ENCODE measurements at places on chromosomes 1 and 21.

GRCh38 chr1:228977741-228978140 lies 242.5 kb downstream of the RHOU start:
- DNase-seq, result no peak

DNA sequence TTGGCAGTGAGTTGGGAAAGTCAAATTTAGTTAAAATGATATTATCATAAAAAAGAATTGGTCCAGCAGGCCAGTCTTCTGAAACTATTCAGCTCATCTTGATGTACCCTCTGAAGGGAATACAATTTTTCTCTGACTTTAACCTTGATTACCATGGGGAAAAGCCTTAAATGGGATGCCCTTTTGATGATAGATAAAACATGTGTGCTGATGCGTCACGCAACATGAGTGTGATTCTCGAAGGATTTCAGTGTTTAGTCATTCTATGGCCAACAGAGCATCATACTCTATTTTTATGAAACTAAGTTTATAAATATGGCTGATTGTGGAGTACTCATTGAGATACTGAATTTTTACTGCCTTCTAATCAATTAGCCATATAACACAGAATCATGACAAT lies 171.5 kb downstream of the ZNF281 start:
- no peak for DNase-seq

GRCh38 chr1:155591770-155592169 lies 18.2 kb upstream of the MSTO1 start:
- DNase-seq, result no peak

- DNase-seq, result no peak
These were observed 59.9 kb upstream of the B3GALT5 start for GRCh38 chr21:39552856-39553255.

- no peak for DNase-seq
These were observed 196.5 kb upstream of the POU3F1 start for GRCh38 chr1:38243106-38243505.

GRCh38 chr1:64302971-64303370 lies 99.5 kb downstream of the UBE2U start:
- no peak for DNase-seq

DNA sequence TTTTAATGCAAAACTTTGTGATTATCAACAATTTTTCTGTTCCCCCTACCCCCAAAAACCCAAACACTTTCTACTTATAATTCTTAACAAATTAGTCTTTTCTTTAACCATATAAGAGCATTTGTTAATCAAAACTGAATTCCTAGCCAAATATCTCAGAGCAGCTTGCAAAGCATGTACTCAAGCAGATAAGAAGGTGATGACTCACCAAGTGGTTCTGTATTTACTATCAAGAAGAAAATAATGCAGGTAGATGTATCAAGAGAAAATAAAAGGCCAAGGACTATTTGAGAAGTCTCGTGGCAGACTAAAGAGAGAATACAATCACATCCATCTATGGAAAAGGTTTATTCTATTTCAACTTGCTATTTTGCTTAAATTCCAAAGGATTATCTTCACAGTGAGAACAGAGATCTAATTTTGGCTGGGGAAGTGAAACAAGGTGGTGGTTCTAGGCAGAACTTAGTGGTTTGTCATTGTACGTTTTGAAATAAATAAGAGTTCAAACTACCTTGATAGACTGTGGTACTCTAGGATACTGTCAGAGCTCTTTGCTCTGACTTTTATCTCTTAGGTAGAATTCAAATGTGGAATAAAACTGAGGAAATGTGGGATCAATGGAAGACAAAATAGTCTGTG lies 94.7 kb upstream of the NRIP1 start:
- DNase-seq, result no peak

DNA sequence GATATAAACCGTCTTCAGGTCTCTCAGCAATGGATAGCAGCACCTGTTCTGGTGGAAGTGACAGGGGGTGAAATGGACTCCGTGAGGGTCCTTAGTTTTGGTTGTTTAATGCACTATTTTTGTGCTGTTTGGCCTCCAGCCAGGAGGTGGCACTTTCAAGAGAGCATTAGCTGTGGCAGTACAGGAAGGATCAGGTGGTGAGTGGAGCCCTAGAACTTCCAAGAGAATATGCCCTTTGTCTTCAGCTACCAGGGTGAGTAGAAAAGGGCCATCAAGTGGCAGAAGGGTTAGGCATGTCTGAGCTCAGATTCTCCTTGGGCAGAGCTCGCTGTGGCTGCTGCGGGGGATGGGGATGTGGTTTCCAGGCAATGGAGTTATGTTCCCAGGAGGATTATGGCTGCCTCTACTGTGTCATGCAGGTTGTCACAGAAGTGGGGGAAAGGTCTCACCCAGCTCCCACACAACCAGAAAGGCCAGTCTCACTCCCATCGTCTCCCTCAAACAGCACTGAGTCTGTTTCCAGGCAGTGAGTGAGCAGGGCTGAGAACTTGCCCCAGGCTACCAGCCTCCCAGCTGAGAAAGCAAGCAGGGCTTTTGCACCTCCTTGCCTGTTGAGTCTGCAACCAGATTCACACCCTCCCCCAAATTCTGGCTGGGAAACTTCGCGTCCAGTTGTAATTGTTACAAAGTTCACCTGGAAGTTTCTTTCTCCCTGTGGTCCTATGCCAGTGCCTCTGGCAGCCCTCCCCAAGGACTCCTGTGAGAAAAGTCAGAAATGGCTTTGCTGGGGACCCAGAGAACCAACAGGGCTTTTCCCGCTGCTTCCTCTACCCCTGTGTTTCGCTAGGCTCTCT lies 39.1 kb upstream of the TTLL7 start:
- no peak for DNase-seq

DNA sequence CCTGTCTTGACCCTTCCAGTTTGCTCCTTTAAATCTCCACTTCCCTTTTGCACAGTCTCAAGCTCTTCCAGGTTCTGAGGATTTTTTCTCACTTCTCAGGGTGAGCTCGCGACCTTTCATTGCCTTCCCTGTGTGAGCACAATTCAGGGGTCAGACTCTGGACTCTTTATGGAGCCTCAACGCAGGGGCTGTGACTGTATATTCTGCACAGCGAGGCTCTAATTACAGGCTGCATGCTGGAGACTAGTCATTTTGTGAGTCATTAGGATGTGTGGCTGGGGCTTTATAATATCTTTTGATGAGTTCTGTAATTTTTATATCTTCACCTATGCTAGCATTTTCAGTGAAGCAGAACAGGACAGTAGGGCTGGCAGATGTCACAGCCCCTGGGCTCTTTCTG lies 270.7 kb downstream of the KAZN start:
- no peak for DNase-seq

DNA sequence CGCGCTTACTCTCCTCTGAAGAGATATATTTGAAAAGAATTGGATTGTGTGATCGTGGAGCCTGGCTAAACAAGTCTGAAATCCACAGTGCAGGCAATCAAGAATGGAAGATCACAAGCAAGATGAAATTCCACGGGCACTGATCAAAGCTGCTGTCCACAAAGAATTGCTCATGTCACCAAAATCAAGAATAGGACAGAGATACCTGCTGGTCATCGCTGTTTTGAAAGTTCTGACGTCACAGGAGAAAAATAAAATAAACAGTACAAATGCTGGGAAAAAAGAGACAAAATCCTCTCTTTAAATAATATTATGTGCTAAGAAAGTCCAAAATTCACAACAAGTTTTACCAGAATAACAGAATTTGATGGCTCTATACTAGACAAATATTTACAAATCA lies 12.0 kb upstream of the DESI2 start:
- no peak for DNase-seq

DNA sequence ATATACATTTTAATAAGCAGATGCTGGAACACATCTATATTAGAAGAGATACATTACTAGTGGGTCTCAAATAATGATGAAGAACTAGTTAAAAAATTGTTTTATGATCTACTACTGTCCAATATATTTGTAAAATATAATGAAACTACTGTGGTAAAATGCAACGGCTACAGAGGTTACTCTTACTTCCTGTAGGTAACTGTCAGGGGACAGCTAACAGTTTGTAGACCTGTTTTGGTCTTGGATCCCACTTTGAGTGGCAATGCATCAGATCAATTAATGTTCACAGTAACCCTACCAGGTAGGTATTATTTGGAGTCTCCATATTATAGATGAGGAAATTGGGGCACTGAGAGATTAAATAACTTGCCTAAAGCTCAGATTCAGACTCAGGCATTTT lies 26.7 kb upstream of the MYSM1 start:
- no peak for DNase-seq

GRCh38 chr1:218401441-218401997 lies 56.4 kb downstream of the TGFB2 start:
- no peak for DNase-seq

DNA sequence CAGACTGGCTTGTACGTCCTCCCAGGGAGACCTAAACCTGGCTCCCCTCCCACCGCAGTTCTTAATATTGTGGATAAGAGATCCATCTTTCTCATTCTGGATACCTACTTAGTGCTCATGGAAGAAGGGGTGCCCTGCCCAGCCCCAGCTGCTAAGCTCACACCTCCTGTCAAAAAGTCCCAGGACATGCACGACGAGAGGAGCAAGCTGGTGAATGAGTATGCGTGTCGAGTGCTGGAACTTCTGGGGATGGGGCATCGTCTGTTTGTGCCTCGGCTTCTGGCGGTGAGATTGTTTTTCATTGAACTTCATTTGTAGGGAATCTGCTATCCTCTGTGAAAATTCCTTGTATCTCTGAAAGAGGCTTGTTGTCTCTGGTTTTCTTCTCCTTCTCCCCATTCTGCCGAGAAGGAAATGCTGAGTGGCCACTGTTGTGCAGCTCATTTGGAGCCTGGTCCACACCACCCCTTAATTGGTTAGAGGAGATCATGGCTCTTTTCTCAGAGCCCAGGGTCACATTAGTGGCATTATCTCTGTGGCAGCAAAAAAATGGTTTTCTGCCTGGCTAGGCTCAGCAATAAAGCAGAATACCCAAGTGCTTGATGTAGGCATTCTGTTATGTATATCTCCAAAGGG lies 199.4 kb upstream of the CACYBP start:
- no peak for DNase-seq

DNA sequence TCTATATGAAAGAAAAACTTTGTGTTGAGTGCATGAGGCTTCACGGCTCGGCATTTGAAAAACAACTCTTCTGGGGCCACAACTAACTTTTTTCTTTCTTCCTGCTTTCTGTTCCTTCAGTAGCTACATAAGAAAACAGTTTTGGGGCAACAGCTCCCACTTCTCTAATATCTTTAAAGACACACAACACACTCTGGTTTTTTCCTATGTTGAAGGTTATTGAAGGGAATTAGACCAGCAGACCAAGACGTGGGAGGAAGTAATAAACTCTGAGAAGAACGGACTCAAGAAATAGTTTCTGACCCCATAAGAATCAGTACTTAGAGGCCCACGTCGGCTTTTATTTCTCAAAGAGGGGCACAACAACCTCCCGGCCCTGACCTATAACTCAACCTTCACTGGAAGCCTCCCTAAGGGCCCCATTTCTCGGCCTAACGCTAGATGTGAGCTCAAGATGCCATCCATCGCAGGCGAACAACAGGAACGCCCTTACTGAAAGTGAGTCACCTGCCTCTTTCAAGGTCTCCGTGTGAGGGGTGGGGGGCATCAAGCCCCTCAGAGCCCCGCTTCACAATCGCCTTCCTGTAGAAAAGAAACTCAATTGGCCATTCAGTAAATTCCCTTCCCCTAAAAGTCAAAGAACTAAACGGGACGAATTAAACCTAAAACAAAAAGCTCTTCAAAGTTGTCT lies 844 bp downstream of the ZMYM6 start:
- peak; percentile 46 for DNase-seq

DNA sequence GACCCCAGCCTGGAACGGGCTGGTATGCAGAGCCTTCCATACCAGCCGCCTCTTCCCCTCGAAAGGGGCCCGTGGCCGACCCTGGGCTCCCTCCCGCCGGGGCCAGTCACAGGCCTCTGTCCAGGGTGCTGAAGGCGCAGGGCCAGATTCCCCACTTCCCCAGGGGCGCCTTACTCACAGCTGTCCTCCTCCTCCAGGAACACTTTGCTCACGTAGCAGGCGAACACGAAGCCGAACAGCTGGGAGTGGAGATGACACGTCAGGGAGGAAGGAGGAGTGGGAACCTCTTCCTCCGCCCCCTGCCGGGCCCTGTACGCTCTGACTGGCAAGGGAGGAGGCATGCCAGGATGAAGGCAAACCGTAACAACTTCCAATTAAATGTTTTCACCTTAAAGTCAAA lies 57.3 kb downstream of the NKAIN1 start:
- peak; percentile 56 for DNase-seq

- peak; percentile 58 for DNase-seq
These were observed 8.2 kb upstream of the SMCP start for GRCh38 chr1:152869808-152870419.

DNA sequence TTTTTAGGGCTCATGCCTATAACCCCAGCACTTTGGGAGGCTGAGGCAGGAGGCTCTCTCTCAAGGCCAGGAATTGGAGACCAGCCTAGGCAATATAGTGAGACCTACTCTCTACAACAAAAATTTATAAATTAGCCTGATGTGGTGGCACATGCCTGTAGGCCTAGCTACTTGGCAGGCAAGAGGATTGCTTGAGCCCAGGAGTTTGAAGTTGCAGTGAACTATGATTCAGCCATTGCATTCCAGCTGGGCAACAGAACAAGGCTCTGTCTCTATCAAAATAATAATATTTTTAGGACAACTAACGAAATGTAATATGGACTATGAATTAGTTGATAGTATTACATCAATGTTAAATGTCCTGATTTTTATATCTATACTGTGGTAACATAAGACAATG lies 68.8 kb upstream of the ARID1A start:
- no peak for DNase-seq

DNA sequence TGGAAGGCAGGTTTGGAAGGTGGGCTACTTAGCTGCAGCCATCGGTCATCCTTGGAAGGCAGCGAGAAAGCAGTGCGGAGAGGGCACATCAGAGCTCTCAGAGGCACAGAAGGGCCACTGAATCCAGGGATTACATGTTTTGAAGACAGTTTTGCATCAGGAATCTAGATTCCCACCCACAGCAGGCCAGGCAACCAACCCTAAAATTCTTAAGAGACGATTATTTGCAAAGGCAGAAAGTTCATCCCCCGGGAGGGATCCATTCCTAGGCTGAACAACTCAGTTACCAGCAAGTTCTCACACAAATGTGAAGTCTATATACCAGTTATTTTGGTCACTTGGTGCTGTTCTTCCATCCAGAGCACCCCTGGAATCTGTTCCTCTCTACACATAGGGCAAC lies 457.3 kb upstream of the VAMP3 start:
- DNase-seq, result no peak

GRCh38 chr1:212293579-212293978 lies 8.4 kb downstream of the PPP2R5A start:
- DNase-seq, result no peak

GRCh38 chr1:152224093-152224492 lies at the start of gene HRNR:
TSS of gene HRNR (minus strand) at chr1:152224193. CDS start at chr1:152223253, 940 bp downstream.
- no peak for DNase-seq

DNA sequence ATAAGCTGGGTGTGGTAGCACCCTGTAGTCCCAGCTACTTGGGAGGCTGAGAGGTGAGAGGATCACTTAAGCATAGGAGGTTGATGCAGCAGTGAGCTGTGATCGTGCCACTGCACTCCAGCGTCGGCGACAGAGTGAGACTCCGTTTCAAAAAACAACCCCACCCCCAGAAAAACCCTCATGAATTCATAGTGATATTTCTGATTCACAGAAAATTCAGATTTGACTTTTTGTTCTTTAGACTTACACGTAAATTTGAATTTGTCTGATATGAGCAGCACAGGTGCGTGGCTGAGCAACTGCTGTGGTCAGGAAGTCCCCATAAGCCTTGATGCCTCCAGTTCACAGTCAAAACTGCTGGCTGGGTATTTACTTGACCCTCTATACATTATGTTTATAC lies 10.0 kb upstream of the MORC3 start:
- DNase-seq, result peak; percentile 50
